ENCODE measurements at places on chromosomes 1 and 21. TPM values are rescaled to one million over a fixed set of nuclear protein-coding genes. Genes with fewer than 3 reads are reported as not detected.

AIM2 gene
- polyA plus RNA-seq = 0.46 TPM

PEX11B gene
- polyA plus RNA-seq = 22.5 TPM

ADORA3 gene
- 0.40 TPM for polyA plus RNA-seq

DISP3 gene
- polyA plus RNA-seq = 0.32 TPM

C1orf87 gene
- 0.80 TPM for polyA plus RNA-seq

TRNAU1AP gene
- polyA plus RNA-seq = 19.2 TPM

KCNJ15 gene
- polyA plus RNA-seq = 0.16 TPM

TMEM82 gene
- polyA plus RNA-seq = not detected

- DNase-seq = no peak
These were observed 23.8 kb downstream of the STUM start for GRCh38 chr1:226572325-226572726.

DNA sequence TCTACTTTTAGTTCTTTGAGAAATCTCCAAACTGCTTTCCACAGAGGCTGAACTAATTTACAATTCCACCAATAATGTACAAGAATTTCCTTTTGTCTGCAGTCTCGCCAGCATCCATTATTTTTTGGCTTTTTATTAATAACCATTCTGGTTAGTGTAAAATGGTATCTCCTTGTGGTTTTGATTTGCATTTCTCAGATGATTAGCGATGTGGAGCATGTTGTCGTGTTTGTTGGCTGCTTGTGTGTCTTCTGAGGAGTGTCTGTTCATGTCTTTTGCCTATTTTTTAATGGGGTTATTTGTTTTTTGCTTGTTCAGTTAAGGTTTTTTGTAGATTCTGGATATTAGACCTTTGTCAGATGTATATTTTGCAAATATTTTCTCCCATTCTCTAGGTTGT, 131.5 kb downstream of the MAST2 start:
- no peak for DNase-seq

GRCh38 chr1:208781391-208782045, 537.3 kb upstream of the PLXNA2 start:
- no peak for DNase-seq

DNA sequence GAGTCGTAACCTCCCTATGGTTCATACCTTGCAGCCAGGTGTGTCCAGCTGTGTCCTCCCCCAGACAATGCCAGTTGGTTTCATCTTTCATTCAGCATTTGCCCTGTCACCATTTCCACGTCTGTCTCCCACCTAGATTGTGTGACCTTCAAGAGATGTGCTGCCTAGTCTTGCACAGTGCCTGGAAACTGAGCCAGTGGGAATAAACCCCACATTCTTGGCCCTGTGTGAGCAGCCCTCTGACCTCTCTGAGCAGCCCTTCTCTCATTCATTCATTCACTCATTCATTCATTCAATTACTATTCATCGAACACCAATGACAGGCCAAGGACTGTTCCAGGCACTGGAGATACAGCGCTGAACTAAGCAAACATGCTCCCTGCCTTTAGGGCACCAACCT, 115.7 kb downstream of the GRIK3 start:
- DNase-seq = no peak

DNA sequence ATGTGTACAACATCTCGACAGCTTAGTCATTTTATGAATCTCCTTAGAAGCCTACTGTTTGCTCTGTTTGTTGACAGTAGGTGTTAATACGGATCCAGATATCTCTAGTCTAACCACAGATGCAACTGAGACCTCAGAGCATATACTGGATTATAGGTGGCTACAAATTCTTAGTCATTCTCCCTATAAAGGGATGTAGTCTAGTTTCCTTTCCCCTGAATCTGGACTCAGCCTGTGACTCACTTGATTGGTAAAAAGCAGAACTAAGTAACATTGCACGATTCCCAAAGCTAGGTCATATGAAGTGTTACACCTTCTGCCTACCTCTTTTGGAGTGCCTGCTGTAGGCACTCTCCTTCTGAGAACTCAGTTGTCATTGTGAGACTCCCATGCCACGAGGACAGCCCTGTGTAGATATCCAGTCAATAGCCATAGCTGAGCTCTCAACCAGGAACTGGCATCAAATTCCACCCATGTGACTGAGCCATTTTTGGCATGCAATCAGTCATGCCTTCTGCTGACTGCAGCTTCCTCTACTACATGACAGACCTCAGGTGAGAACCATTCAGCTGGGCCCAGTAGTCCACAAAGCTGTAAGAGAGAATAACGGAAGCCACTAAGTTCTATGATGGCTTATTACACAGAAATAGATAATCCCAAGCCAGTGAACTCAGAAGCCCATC, 135.9 kb upstream of the CHRM3 start:
- DNase-seq = no peak

DNA sequence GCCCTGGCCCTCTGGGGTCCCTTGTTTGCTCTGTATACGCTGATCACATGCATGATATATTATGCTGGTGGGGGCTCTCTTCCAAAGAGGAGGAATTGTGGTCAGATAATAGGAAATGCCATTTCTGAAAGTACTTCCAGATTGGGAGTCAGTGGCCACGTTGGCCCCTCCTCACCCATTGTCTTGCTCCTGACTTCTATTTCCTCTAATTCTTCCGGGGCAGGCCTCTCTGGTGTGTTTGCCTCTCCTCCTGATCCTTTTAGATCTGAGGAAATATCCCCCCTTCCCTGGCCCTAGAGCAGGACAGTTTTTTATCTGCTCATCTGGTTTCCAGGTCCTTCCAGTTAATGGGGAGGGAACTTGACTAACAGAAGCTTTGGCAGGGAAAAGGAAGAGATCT, 2.9 kb downstream of the VANGL2 start:
- DNase-seq = no peak

DNA sequence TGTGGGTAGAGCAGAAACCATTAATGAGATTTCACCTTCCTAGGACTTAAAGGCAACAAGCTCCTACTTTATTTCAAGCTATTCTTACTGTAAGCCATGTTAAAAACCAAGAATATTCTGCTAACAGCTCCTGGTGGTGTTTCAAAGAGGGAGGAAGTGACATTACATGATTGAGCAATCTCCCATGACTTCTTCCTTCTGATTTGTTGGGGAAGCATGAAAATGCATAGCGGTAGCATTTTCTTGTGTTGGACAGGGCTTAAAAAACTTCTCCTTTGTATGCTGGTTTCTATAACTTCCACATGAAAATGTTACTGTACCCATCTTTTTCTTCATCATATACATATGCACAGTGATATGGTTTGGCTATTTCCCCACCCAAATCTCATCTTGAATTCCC, 297.0 kb upstream of the SNX7 start:
- DNase-seq = no peak

DNA sequence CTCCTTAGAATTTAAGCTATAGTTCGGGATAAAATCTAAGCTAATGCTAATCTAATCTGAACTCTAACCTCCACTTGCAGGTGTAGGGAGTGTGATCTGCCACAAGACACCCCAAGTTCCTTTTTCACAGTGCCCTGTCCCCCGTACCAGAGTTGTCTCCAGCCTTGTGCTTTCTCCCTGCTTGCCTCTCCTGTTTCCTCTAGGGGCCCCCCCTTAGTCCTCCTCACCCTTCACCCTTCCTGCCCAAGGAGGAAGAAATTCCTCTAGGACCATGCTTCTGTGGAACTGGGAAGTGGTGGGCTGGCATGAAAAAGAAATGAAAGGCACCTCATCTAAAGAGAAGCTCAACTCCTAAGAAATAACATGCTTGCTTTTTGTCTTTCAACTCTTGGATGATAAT, 50.2 kb upstream of the BCL9 start:
- no peak for DNase-seq

- DNase-seq = no peak
These were observed 69.4 kb upstream of the TARDBP start for GRCh38 chr1:10943041-10943440.

- DNase-seq = no peak
These were observed 31.2 kb upstream of the TSPEAR start for GRCh38 chr21:44742418-44743153.

DNA sequence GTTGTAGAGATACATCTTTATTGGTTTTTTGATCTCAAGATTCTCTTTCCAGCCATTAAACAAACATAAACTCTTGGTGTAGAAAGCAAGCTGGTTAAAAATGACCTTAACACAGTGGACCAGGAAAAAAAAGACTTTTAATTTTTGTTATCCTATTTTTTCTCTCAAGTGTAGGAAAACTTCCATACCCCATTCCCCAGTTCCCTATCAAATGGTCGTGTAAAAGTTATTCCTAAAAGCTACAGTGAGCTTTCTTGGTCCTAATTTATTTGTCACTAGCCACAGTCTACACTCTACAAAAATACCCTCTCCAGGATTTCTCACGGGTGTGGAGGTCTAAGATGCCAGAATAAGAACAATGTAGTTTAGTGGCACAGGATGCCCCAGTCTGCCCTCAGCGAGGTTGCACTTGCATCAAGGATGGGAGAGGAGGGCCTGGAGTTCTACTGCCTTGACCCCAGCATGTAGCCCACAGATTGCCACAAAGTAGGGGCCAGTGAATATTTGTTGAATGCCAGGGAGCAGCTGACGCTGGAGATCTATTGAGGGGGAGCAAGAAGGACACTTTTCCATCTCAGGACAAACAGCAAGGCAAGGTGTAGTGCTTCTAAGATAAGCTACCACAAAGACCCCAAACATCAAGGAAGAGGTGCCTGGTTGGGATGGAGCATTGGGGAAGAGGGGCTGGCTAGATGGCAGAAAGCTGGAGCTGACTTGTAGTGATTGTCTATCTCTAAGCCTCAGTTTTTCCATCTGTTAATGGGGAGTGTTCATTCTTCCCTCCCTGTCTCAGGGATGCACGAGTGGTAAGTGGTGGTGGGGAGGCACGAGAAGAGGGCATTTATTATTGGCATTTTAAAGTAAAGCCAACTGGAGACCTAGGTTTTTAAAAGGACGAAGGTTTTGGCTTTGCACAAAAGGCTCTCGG, 1.8 kb downstream of the MYCL start:
- DNase-seq = no peak

- DNase-seq = no peak
These were observed 409.8 kb downstream of the MATN1 start for GRCh38 chr1:30313584-30313983.

DNA sequence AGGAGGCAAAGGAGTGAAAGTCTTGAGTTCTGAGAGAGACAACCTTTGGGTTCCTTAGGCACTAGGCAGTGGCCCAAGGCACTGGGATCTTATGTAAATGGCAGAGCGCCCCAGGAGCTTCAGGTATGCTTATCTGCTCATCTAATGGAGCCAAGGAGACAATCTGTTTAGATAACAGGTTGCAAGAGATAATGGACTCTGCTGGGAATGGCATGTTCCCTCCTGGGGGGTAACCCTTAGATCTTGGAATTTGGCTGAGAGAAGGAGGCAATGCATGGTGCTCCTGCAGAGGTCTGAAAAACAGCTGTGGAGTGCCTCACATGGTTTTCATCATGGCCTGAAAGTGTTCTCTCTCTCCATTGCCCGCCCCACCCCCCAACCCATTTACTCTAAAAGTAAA, 44.1 kb upstream of the WLS start:
- DNase-seq = no peak

DNA sequence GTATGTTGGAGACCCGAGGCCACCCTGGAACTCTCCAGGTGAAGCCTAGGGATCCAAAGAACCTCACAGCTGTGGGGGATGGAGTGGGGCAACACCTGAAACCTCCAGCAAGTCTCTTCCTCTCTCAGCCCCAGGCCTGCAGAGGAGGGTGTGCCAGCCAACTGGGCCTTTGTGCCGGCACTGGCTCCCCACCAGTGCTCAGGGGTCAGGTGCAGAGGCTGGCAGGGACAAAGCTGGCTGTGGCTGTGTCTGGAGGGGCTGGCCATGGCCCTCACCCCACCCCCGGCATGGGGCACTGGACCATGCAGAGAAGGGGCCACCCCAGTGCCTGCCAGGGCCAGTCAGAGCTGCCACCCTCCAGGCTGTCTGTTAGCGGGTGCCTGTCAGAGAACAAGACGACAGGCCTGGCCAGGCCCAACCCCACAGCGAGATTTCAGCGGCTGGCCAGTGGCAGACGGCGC, 3.9 kb downstream of the COL18A1 start:
- DNase-seq = no peak

- no peak for DNase-seq
These were observed 168.6 kb downstream of the TRIM33 start for GRCh38 chr1:114342376-114342775.

DNA sequence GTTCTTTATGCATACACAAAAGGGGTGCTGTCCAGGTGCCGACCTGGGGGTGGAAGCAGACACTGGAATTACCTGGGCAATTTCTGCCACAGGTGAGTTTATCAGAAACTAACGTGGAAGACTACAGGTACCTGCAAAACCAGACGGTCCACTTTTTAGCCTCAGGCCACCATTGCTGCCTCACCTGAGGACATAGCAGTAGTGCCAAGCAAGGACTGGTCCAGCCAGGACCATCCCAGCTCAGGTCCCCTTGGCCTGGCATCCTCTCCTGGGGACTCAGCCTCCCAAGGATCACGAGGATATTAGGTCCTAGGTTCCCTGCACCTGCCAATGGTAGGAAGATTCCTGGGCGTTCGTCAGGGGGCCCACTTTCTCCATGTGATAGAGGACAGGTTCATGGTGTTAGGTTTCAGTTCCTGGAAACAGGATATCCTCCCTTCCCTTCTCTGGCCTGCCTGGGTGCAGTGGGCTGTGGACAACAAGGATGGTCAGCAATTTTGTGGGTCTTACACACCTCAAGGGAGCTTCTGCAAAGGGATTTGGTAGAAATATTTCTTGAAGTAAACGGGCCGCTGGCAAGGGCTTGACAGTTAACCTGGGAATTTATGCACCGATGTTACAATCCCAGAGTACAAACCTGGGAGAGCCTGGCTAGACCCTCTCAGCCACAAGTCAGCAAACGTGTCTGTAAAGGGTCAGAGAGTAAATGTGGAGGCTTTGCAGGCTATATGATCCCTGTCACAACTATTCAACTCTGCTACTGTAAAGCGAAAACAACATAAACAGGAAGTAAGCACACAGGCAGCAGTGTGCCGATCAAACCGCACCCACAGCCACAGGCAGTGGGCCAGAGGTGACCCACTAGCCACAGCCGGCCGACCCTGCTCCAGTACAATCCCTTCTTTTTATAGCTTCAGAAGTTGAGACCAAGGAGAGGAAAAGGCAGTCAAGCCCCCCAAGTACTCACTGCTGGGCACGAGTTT, 71.4 kb upstream of the RAB4A start:
- DNase-seq = no peak

- no peak for DNase-seq
These were observed 18.8 kb downstream of the IL6R start for GRCh38 chr1:154423988-154424326.

DNA sequence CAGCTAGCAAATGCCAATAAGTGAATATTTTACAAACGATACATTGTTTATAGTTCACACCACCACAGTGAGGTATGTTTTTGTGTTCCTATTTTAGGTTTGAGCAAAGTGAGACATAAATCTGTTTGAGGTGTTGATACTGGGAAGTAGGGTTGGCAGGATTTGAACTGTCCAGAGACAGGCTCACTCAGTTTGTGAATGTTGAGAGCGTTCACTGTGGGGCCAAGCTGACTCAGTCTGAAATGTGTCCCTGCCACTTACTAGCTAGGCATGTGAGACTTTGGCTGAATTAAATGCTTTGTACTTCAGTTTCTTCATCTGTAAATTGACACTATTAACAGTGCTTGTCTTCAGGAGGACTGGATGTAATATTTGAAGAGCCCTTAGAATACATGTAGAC, 35.1 kb downstream of the DIRAS3 start:
- DNase-seq = no peak

GRCh38 chr1:25523542-25523941, 19.9 kb upstream of the LDLRAP1 start:
- DNase-seq = no peak

GRCh38 chr1:198238121-198238520, 81.3 kb downstream of the NEK7 start:
- DNase-seq = no peak
